B cell (primary cell): ENCODE measurements at places on chromosomes 11 and 22.

DNA sequence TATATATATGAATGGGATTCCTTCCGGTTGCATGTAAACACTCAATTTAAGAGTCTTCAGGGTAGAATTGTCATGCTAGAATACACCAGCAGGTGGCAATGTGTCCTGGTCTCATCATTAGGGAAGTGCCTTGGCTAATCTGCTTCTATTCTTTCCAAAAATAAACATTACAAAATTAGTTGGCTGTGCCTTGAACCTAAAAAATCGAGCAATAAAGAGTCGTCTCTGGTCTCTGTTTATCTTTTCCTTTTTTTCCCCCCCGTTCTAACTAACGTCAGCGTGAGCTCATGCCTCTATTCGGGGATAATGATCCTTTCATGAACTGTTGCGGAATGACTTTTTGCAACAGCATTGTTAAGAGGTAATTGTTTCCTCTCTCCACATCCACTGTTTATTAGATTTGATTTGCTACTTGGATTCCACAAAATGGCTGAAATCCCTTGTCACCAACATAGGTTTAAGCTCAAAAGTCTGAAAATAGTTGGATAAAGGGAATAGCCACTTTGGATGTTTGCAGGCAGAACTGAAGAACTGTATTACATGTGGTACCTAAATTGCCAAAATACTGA is 1.2 kb upstream of the ARHGEF12 start:
- DNase-seq: peak; percentile 84

DNA sequence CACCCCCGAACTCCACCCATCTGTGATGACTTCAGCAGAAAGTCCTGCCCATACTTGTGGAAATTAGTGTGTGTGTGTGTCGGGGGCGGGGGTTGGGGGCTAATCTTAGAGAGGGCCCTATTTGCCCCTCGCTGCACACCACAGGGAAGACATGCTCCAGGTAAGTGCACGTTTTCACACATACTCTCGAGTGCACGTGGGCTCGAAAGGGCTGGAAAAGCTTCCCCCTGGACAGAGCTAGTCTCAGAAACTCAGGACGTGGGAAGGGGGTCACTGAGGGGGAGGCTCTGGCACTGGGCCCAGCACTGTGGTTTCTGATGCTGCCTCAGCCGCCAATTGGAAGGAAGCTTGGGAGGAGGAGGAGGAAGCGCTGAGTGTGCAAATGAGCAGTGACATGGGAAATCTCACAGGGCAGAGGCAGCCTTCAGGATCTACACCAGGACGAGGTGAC is 40.7 kb upstream of the CD82 start:
- no peak for DNase-seq

- DNase-seq: no peak
Observed at GRCh38 chr11:74037309-74037708, 28.4 kb upstream of the UCP3 start.

DNA sequence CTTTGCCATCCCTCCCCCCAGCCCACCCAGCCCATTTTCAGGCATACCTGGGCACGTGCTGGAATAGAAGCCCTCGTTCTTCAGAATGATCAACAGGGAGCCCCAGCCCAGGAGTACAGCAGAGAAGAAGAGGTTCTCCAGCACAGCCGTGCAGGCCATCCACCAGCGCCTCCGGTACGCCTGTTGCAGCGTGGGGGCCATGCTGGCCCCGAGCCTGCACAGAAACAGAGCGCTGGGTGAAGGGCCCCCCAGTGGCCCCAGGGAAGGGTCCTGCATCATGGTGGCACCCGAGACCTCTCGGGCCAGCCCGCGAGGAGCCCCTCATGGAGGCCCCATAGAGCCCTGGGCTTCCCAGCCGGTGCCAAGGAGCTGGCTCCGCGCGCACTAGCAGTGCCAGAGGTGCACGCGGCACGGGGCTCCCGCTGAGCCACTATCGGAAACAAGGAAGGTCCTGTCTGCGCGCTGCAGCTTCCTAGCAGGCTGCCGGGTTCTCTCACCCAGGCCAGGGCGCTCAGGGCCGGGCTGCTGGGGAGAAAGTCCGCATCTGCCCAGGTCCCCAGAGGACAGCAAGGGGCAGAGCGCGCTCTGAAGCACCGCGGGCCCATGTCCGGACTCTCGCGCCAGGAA is 1.5 kb downstream of the SLC43A1 start:
- peak; percentile 49 for DNase-seq

- peak; percentile 55 for DNase-seq
Observed at GRCh38 chr22:39994566-39995392, at the start of gene FAM83F. Gene FAM83F, plus strand, starts transcription at chr22:39994954. Its CDS starts 89 bp downstream, at chr22:39995043.

- no peak for DNase-seq
Observed at GRCh38 chr22:32842486-32842885, 41.0 kb downstream of the TIMP3 start.
